Stimulated activated CD8-positive, alpha-beta memory T cell treated with anti-CD3 and anti-CD28 coated beads, Interleukin-4, amount 100 ng/mL, for 4 hours (primary cell): ENCODE measurements at places on chromosomes 7 and 10.

DNA sequence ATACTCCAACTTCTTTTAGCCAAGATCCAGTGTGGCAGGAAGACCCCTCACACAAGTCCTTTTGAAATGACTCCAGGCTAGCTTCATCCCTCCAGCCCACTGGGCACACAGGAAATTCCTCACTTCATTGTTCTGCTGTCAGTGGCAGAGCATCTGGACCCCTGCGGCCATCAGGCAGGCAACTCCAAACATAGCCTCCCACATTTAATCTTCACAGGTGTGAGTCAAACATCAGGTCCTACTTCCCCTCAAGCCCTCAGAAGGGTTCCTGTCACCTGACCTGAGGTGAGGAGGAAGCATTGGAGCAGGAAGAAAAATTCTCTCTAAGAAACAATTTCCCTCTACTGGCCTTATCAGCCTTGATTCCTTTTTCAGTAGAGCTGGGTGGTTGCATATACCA is 51.1 kb upstream of the C1GALT1 start:
- DNase-seq = no peak

DNA sequence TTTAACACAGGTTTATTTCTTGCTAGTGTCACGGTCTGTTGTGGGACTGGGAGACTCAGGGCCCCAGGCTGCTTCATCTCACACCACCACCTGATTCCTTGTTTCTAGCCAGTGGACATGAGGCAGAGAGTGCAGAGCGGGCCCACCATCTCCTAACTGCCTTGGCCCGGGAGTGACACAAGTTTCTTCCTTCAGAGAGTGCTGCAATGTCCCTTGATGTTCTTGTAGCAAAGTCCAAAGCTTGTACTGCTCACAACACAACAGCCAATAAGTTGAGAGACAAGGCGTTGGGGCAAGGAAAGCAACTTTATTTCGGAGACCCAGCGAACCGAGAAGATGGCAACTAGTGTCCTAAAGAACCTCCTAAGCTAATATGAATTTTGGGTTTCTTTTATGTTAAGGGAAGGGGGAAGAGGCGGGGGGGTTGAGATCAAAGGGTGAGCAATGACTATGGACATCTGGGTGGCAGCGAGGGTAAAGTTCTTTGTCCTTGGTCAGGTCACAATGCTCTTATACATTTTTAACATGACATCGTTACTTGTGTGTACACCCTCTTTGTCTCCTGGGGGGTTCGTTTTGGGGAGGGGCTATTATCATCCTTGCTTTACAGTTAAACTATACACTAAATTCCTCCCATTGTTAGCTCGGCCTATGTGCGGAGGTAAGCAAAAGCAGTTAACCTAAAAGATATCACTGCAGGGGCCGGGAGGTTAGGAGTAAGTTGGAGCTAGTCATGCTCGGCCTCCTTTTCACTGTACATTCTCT is 31.6 kb downstream of the SH2D4B start:
- DNase-seq = no peak

- no peak for DNase-seq
Observed at GRCh38 chr7:96253441-96253840, 68.5 kb downstream of the SLC25A13 start.

DNA sequence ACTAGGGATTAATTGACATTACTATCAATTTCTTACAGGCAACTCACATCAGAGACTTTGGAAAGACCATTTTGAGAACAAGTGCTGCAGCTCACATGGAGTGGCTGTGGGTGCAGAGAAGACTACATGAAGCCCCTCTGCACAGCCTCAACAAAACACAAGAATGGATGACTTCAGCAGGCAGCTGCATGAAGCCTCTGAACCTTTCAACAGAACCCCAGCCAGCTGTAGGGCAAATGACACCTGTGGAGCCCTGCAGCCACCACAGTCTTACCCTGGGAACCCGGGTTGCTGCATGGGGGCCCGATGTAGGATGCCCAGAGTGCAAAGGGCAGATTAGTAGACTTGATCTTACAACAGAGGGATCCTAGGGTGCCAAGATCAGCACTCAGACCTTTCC is 62.0 kb upstream of the CAMK2B start:
- DNase-seq = no peak

DNA sequence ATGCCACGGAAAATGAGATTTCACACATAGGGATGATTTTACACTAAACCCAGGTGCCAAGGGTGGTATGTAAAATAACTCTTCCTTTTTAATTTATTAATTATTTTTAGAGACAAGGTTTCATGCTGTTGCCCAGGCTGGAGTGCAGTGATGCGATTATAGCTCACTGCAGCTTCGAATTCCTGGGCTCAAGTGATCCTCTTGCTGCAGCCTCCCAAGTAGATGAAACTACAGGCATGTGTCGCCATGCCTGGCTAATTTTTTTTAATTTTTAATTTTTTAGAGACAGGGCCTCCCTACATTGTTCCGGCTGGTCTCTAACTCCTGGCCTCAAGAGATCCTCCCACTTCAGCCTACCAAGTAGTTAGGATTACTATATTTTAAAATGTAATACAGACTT is 2.3 kb upstream of the CNNM1 start:
- no peak for DNase-seq

GRCh38 chr10:52993109-52993508 is 220.5 kb upstream of the MBL2 start:
- no peak for DNase-seq

DNA sequence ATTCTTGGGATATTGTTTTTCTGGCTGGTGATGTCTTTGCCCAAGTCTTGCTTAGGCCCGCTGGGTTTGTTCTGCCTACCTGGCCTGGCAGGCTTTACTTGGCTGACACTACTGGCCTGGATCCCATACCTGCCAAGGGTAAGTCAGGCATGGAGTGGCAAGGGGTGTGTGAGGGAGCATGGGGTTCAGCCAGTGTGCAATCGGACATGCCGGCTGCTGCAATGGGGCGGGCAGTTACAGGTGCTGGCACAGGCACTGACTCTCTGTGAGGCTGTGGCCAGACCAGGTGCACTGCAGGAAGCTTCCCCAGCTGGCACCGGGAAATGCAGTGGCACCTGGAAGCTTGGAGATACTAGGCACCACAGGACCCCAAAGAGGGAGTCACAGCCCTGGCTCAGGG is 168.4 kb downstream of the PON1 start:
- no peak for DNase-seq

DNA sequence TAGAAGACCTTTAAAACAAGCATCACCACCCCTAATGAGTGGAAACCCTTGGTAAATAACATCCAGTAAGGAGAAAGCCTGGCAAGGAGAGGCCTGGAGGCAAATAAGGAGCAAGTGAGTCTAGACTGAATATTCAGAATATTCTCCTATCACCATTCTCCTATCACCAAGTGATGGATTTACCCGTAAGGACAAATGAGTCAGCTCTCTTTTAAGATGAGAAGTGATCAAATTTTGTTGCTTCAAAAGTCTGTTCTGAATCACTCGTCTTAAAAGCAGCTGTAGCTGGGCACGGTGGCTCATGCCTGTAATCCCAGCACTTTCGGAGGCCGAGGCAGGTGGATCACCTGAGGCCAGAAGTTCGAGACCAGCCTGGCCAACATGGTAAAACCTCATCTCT is 28.4 kb downstream of the KIAA1549 start:
- DNase-seq = no peak

- no peak for DNase-seq
Observed at GRCh38 chr10:78572565-78572964, 496.2 kb upstream of the ZMIZ1 start.

DNA sequence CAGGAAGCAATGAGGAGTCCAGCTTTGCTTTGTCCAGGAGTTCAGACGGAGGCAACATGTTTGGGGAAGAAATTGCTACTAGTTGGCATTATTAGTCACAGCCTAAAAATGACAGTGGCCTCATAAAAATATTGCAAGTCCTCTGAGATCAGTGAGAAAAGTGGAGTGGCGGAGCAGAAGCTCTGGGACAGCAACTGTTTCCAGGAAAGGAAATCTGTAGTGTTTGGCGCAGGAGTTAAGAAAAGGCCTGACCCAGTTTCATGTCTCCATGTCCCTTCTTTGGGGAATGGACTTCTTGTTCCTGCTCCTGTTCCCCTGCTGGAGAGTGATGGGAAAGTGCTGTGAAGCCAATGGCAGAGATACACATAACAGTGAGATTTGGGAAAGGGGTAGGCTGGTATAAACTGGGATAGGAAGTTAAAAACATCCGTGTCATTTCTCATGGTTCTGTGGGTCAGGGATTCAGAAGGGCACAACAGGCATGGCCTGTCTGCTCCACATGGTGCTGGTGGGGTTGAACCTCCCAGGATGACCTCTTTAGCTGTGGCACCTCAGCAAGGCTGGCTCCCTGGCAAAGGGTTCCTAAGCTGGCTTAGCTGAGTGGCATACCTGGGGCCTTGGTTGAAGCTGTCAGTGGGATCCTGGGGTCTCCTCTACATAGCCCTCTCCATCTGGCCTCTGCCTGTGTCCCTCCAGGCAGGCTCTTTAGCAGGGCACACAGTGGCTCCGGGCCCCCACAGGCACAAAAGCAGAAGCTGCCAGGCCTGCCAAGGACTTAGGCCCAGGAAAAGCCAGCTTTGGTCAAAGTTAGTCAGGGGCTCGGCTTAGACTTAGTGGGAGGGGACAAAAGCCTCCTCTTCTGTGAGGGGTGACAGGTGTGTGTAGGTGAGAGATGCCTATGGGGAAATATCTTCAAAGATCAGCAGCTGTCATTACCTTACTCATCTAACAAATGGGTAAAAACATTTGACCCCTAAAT is 77.7 kb downstream of the WDFY4 start:
- no peak for DNase-seq

GRCh38 chr7:8035192-8035591 is 66.6 kb downstream of the GLCCI1 start:
- DNase-seq = no peak

- no peak for DNase-seq
Observed at GRCh38 chr10:76178532-76179292, 747.3 kb downstream of the LRMDA start.

DNA sequence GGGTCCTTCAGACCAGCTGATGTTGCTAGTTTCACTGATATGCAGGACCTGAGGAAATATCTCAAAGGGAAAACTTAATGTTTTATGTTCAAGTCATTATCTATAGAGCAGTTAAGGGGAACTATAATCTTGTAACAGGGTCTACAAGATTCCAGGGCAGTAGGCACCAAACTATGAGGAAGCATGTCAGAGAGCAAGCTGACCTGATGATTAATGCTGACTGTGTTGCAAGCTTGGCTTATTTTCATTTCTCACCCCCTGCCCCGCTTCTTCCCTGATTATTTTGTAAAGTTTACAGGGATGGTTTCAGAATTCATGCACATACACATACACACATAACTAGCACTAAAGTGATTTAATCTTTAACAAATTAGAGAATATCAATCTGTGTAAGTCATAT is 84.3 kb upstream of the CACNA2D1 start:
- DNase-seq = no peak

GRCh38 chr10:13930120-13930519 is 343.4 kb downstream of the PRPF18 start:
- no peak for DNase-seq

DNA sequence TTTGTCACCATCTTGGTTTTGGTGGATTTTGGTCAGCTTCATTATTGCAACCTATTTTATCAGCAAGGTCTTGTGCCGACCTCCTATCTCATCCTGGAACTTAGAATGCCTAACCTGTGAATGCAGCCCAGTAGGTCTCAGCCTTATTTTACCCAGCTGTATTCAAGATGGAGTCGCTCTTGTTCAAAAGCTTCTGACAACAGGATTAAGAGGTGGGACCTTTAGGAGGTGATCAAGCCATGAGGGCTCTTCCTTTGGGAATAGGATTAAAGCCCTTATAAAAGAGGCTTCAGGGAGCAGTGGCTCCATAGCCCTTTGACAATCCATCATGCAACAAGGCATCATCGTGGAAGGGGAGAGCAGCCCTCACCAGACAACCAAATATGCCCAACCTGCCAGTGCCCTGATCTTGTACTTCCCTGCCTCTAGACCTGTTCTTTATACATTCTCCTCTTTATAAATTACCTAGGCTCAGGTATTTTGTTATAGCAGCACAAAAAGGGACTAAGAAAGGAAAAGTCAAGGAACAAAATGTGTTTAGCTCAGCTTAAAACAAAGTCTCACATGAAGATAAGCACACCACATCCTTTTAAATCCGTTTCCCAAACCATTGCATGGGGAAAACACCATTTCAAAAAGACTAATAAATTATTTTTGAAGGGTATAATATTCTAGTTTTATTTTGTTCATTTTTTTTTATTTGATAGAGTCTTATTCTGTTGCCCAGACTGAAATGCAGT is 8.5 kb upstream of the MAP3K8 start:
- DNase-seq = no peak

GRCh38 chr7:31416381-31416870 is 75.9 kb upstream of the NEUROD6 start:
- no peak for DNase-seq
